ENCODE measurements at places on chromosomes 7 and 10.

DNA sequence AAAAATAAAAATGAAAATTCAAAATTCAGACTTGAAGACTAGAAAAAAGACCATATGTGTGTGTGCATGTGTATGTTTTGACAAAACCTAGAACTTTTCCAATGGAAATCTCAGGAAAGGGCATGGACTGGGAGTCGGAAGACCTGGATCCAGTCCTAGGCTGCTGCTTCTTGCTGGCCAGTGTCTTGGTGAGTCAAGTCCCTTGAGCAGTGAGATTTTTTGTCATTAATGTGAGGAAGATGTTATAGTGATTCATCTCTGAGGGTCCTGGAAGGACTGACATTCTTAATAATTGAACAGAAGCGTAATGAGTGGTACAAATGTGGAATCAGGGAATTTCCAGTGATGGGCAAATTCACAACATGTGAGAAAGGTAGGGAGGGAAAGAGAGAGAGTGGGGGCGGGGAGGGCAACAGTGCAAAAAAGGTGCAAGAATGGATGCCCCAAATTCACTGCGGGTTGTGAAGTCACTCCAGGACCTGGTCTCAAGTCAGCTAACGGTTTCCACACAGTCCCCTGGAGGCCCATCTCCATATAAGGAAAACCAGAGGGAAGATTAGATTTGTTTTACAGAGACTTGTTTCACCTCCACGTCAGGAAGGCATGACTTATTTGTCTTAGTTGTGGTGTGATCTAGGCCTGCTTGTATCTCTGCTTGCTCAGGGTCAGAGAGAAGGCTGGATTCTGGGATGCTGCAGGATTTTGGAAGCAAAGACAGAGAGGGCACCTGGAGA, 201.7 kb downstream of the BUB3 start:
- DNase-seq: no peak

DNA sequence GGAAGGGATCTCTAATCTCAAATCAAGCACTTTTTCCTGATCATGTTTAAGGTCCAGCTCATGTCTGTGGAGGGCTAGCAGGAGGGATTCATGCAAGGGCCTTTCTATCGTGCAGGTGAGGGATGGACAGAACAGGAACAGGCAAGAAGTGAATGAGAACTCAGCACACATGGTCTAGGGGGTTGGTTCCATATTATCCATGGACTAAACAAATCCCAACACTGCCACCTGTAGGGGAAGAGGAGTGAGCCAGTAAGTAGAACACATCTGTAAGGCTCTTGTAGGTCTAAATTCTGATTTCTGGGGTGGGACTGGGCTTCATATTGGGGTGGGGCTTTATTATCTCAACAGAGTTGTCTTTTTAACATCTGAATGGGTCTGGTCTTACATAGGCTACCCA, 138.0 kb upstream of the TARP start:
- no peak for DNase-seq

- DNase-seq: no peak
Measured at GRCh38 chr10:92886334-92886961, 38.1 kb downstream of the EXOC6 start.

DNA sequence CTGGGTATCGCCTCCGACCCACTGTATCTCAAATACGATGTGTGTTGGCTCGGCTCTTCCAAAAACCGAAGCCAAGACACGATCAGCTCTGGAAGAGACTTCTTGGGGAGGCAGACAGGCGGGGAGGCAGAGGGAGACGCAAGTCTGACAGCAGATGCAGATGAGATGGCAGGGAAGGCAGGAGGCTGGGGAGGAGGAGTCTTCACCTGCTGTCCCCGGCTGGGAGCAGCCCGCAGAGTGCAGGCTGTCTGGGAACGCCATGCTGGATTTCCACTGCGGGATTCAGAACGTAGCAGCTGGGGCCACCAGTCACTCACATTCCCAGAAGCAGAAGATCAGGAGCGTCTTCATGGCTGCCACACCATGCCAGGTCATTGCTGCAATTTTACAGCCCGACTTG, 29.4 kb downstream of the CTBP2 start:
- DNase-seq: no peak

GRCh38 chr7:112036071-112036470, 170.1 kb downstream of the DOCK4 start:
- no peak for DNase-seq

DNA sequence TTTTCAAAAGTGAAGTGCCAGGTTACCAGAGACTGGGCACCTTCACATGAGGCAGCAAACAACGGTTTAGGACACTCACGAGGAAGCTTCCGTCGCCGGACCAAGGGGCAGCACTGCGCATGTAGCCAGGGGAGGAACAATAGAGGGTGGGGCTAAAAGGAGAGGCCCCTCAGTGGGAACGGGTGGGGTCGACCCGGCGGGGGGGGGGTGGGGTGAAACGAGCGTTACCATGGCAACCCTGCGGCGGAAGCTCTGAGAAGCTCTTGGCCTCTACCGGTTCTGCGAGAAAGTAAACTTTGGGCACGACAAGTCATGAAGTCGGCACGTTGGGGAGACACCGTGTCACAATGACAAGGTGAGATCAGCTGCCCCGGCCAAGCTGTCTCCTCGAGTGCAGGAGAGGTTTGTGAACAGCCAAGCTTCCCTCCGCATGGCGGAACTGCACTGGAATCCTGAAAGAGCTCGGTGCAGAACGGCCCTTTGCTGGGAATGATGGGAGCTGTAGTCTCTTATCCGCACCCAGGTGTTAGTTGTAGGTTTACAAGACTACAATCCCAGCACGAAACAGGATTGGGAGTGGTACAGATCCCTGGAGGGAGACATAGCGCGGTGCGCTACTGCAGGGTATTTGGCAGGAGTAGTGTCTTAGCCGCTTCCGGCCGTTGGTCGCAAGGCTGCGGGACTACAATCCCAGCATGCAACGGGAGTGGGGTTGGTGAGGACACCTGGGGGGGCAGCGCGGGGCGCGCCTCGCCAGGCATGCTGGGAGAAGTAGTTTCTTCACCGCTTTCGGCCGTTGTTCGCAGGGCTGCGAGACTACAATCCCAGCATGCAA, 72.8 kb upstream of the ZNF722 start:
- peak; percentile 94 for DNase-seq

DNA sequence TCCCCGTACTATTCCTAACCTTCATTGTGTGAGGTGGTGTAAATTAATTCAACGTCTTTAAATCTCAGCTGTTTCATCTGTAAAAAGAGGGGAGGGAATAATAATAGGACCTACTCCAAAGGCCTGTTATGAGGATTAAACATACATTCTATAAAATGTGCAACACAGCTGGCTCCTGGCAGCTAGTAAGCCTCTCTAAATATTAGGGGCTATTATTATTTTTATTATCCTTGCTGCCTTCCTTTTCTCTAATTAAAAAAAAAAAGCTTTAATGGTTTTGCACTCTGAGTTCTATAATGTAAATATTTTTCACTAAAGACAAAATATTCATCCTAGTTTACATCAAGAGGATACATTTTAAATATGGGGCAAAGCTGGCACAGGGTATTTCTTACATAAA, 19.5 kb downstream of the EXOC4 start:
- DNase-seq: no peak

- no peak for DNase-seq
Measured at GRCh38 chr7:151229249-151229648, 2.2 kb upstream of the ABCF2 start.

GRCh38 chr10:104318810-104319741, 19.2 kb downstream of the ITPRIP start:
- DNase-seq: no peak

DNA sequence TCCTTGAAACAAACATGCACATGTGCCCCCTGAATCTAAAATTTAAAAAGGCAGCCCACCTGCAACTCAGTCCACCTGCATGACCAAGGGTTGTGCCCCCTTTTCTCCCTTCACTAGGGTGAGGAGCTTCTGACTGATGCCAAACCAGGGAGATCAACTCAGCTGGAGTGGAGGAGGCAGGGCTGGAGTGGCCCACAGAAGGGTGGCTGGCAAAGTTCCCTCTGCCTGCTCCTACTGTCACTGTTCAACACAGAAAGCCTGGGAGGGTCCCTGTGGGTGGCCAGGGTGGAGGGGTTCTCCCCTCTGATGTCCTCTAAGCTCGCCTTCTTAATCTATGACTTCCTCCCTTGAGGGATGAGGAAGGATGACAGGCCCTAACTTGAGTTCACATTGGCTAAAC, 55.7 kb upstream of the ANTXRL start:
- DNase-seq: no peak

- peak; percentile 67 for DNase-seq
Measured at GRCh38 chr10:132248455-132249225, 59.1 kb downstream of the STK32C start.

DNA sequence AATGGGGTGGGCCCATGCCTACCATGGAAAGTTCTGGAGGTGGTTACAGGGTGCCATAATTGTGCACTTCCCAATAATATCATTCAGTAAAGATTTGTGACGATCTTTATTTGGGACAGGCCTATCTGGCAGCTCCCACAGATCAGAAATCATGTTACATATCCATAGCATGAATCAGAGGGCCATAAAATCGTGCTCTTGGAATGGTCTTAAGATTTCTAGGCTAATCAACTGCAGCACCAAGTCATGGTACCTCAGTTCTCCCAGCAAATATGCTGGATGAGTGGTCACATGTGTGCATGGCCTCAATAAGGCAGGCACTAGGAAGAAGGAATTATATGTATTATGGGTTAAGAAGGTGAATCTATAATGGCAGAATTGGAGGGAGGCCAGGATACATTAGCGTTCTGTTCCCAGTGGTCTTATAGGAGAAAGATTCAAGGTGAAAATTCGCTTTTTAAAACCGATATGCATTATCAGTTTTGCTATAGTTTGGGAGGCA, 134.7 kb downstream of the NRP1 start:
- no peak for DNase-seq

DNA sequence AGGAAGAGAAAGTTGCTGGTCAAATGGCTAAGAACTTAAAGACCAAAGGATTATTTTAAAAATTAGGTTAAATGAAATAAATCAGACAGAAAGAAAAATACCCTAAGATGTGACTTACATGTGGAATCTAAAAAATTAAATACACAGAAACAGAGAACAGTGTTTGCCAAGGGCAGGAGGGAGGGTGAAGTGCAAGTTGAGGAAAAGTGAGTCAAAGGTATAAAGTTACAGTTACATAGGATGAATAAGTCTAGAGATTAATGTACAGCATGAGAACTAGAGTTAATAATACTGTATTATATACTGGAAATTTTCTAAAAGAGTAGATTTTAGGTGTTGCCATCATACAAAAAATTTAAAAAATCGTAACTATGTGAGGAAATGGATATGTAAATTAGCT, 146.3 kb downstream of the MDFIC start:
- no peak for DNase-seq

DNA sequence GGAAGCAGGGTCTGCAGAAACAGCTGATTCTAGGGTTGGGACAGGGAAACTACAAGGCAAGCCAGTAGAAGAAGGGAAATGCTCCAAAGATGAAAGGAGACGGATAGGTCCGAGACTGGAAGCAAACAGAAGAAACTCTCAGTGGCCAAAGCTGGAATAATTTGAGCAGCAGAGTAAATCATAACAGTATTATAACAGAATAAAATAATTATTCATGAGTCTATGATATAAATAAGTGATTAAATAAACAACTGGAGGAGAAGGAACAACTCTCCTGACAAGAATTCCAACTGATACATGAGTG, 27.6 kb downstream of the EZH2 start:
- no peak for DNase-seq

DNA sequence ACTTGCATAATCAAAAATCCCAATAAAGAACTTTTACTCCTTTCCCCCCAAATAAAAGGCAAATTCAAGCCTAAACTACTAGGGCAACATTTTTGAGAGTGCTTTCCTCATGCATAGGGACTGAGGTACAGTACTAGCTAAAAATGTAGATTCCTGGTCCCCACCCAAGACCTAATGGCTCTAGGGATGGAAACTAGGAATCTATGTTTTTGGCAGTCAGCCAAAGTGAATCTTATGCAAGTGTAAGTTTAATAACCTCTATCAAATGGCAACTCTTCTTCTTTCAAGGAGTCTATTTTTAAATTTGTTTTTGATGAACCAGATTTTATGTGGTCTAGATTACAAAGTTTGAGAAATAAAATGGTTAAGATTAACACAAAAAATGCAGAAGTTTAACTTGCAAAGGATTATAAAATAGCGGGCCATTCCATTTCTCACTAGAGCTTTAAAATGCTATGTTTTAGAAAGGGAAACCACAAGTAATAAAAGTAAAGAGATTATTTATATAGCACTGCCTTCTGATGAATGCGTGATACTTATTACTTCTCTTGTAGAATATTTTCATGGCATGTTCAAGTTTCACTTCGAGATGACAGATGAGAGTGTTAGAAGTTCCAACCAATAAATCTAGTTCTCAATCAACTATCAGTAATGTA, 70.4 kb upstream of the MDFIC start:
- no peak for DNase-seq

DNA sequence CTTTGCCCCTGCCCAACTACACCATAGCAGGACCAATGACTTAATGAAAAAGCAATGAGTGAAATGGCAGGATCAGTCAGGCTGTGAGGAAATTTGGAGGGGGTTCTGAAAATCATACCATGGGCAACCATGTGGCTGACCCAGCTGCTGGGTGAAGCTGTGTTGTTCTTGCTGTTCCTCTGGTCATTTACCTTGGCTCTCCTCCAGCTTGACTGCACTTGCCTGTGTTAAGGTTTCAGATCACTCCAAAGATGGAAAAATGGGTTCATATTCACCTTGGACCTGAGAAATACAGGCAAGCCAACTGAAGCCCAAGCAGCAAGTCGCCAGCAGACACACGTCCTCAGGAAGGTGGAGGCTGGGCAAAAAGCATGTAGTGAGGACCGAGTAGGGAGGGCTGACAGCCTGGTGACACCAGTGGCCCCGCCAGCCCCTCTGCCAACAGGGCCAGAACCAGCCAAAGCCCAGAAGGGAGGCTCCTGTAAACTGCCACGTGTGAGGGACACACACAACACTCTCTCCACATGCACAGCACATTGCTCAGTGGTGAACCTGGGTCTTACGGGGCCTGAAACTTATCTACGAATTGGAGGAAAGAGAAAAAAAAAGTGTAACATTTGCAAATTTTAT, 40.1 kb downstream of the PARP12 start:
- DNase-seq: no peak

DNA sequence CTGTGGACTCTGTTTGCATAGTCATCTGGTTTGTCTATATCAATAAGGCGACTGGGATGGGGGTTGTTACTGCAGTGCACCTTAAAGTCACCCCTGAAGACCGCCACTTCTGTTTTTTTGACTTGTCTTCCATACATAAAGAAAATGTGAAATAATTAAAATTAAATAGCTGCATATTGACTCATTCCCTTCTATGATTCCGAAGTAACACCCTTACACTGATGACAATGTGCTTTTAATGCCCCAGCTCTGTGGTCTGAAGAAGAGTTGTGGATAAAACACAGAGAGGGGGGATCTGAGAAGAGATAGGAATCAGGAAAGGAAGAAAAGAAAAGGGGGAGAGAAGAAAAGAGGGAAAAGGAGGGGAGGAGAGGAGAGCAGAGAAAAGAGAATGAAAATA, 796.9 kb upstream of the MBL2 start:
- DNase-seq: no peak

GRCh38 chr10:93280121-93280698, 201.9 kb downstream of the MYOF start:
- DNase-seq: no peak

GRCh38 chr10:113764582-113764981, 13.1 kb downstream of the PLEKHS1 start:
- DNase-seq: no peak

- DNase-seq: peak; percentile 84
Measured at GRCh38 chr10:11162828-11163599, 145.3 kb downstream of the CELF2 start.

Measured in activated CD8-positive, alpha-beta memory T cell treated with anti-CD3 and anti-CD28 coated beads for 24 hours (primary cell).